ENCODE measurements at places on chromosomes 2 and 18. TPM values are rescaled to one million over a fixed set of nuclear protein-coding genes. Genes with fewer than 3 reads are reported as not detected.
A peak's percentile ranks its signal among the peaks of the same experiment; 100 is the strongest.

Gene CCDC68
- 16.0 TPM for total RNA-seq

Gene OSBPL6
- 2.3 TPM for total RNA-seq

DNA sequence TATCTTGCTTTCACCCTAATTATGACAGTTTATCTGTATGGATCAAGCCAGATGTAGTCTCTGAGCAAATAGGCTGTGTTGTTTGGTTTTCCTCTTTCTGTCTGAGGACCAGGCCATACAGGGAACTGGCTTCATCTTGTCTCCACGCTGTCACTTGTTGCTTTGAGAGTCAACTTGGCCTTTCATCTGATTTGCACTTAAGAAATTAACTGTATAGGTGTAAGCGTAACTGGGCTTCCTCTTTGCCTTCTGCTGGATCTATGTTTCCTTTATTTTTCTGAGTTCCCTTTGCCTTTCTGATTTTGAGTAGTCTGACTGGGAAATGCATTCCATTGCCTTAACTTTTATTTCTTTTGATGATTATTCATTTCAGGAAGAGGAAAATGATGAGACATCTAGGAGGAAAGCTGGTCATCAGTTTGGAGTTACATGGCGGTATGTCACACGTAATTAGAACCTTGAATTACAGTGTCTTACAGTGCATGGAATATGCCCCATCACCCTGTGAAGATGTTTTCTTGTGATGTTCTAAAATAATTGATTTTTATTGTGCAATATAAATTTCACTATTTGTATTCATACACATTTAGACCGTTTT, 17.4 kb downstream of the PTCD3 start:
- peaks cover 53% of the 10 kb centered on the region for H3K36me3 ChIP-seq
- no peak for DNase-seq
- no peaks in the 10 kb centered on the region for H3K27me3 ChIP-seq
- no peak overlapping the region for H3K4me3 ChIP-seq
- no peak overlapping the region for H3K27ac ChIP-seq
- no peaks in the 10 kb centered on the region for H3K4me1 ChIP-seq

GRCh38 chr2:127820080-127820668, 9.2 kb upstream of the WDR33 start:
- no peak overlapping the region for H3K4me3 ChIP-seq
- DNase-seq: no peak
- peaks cover 57% of the 10 kb centered on the region for H3K27me3 ChIP-seq
- no peak overlapping the region for H3K27ac ChIP-seq
- no peaks in the 10 kb centered on the region for H3K4me1 ChIP-seq

GRCh38 chr2:71129114-71129901, 721 bp downstream of the MCEE start:
- H3K27ac ChIP-seq: no peak overlapping the region
- H3K36me3 ChIP-seq: peaks cover under 1% of the 10 kb centered on the region
- H3K4me1 ChIP-seq: no peaks in the 10 kb centered on the region

DNA sequence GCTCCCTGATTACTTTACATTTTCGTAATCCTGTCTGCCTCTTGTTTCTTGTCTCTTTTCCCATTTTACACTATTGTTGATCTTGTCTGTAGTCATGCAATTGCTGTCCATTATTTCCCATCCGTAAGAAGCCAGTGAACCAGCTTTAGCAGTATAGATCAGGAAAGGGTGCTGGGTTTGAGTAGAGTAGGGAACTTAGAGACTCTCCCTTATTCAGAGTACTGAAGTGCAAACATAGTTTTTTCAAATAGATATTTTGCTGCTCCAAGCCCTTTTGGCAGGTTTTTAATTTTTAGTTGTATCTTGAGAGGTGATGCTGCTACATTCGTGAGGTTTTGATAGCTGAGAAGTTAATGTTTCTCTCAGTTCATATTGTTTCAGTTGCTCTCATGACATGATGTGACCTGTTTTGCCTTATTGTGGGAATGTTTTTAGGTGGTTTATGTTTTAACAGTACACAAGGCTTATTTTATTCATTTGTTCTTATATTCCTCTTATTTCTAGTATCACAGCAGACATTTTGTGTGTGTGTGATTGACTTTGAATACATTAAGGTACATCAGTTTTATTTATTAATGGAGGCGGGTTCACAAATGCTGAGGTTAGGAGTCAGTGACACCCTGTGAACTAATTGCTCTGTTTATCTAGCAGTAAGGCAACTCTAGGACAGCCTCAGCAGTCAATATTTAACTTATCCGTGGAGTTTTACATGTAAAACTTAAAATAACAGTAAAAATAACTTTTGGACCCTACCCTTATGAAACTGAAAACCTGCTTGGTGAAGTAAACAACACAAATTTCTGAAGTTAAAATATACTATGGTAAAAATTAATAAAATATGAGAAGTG, 118.4 kb downstream of the ZNF407 start:
- H3K27ac ChIP-seq: peak overlapping the region; percentile 51
- DNase-seq: no peak
- no peaks in the 10 kb centered on the region for H3K36me3 ChIP-seq
- H3K27me3 ChIP-seq: no peaks in the 10 kb centered on the region
- no peak overlapping the region for H3K4me3 ChIP-seq
- H3K4me1 ChIP-seq: peaks cover 6% of the 10 kb centered on the region

- no peaks in the 10 kb centered on the region for H3K36me3 ChIP-seq
- H3K4me3 ChIP-seq: no peak overlapping the region
- no peaks in the 10 kb centered on the region for H3K4me1 ChIP-seq
- H3K27ac ChIP-seq: no peak overlapping the region
- H3K27me3 ChIP-seq: no peaks in the 10 kb centered on the region
Measured at GRCh38 chr2:1422716-1423285, 9.5 kb downstream of the TPO start.

All from Calu3 (cell line).